ENCODE measurements at places on chromosomes 12 and 14.

GRCh38 chr14:36655571-36655962, 6.1 kb upstream of the PAX9 start:
- no peak for DNase-seq

DNA sequence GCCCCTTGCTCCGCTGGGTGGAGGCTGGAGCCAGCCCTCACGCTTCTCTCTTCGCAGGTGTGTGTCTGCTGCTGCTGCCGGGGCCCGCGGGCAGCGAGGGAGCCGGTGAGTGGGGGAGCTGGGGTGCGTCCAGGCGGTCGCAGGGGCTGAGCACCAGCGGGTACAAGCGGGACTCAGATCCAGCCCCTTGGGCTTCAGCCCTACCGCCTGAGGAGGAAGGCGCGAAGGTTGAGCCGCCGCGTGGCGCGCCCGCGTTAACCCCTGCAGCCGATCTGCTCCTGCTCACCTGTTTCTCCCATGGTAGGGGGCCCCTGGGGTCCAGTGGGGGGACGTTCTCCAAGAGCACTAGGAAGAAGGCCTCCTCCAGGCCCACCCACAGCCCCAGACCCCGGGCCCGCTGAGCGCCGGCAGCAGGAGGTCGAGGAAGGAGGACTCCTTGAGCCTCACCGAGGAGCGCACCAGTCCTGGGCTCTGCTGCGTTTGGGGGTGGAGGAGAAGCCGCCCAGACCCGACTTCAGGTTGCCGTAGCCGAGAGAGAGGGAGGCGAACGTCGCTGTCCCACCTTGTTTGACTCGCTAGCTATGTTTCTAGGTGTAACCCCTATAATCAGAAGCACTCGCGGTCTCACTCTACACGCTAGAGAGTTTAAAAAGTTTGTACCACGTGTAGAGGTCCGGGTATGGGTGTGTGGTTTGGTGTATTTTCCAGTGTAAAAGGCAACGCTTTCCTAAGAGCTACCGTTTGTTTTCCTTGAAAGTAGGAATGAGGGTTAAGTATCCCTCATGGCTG, 834 bp downstream of the COCH start:
- DNase-seq: no peak

DNA sequence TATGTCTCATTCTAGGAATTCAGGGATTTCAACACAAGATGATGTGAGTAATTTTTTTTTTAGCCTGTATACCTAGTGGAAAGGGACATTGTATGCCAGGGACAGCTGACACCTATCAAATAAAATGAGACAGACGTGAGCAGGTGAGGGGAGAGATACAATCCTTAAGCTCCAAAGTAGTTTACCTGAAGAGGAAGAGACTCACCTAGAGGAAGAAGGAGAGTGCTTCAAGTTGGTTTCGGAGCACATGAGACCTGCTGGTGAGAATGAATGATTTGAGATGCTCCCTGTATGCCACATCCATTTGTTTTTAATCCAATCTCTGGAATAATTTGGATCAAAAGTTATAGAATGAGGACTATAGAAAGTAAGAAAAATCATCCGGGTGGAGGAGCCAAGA, 915.4 kb upstream of the FBXO33 start:
- DNase-seq: no peak

GRCh38 chr14:20415782-20416206, 2.5 kb upstream of the TEP1 start:
- DNase-seq: no peak

GRCh38 chr12:85413266-85413665, 133.2 kb downstream of the ALX1 start:
- no peak for DNase-seq

DNA sequence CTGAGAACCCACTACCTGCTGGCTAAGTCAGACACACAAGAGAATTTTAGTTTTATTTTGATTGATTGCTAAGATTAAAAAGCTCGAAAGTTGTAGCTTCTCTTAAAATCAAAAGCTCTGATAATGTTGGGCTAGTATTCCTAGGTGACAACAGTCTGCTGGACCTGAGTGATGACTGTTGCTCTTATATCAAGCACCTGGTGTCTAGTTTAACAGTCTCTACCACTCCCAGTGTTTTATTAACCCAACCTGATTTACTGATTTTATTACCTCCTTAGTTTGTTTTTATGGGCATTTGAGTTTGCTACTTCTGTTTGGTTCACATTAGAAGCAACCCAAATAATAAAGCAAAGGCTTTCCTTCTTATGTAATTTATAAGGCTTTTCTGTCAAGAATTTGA, 41.8 kb downstream of the ATP6V1D start:
- DNase-seq: no peak

DNA sequence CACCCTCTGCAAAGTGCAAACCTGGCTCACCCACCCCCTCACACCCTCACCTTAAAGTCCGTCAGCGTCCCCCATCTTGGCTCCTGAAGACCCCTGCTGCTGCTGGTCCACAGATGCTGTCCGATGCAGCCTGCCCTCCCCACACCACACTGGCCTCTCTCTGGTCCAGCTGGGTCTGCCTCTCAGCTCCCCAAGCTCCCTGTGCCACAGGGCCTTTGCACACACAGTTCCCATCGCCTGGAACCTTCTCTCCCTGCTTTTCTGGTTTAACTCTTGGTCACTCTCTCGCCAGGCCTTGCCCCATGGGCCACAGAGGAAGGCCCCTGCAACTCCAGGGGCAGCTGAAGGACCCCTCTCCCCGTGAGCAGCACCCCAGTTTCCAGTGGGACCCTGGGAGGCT, 44.9 kb downstream of the TESC start:
- no peak for DNase-seq

DNA sequence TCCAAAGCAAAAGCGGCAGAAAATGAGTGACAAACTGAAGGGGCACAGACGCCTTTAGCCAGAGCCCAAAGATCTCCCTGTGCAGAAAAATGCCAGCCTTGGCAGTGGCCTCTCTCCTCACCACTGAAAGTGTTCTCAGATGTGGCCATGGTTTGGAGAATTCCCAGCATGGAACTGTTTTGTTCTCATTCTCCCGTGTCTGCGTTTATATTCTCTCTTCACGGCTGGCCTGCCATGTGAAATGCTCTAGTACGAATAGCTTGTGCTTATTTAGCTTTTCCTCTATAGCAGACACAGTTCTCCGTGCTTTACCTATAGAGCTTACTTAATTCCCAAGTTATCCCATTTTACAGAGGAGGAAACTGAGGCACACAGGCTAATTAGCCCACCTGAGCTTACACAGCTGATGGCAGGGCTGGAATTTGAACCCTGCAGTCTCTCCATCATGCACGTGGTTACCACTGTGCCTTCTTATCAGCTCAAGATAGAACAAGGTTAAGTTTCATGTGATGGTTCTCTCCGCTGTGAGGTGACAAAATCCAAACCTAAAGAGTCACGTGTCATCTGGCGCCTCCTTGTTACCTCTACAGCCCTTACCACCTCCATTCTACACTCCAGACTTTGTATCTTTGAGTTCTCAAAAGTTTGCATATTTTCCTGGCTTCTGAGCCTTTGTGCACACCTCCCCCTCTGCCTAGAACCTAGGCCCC, 141.6 kb downstream of the GCH1 start:
- DNase-seq: no peak

GRCh38 chr14:78316786-78317185, 146.6 kb downstream of the NRXN3 start:
- no peak for DNase-seq

Measured in activated T-helper 1 cell treated with anti-CD3 and anti-CD28 coated beads, Interleukin-2, amount 50 U/mL, for 16 hours (primary cell).